Stimulated activated CD4-positive, alpha-beta T cell treated with anti-CD3 and anti-CD28 coated beads, TNF-alpha, amount 100 ng/mL, for 1 hour (primary cell): ENCODE measurements at places on chromosomes 3 and 15.

GRCh38 chr15:83018436-83018835, 7.0 kb upstream of the C15orf40 start:
- DNase-seq = no peak

- DNase-seq = no peak
Observed at GRCh38 chr15:62296756-62297507, 131.8 kb upstream of the C2CD4B start.

DNA sequence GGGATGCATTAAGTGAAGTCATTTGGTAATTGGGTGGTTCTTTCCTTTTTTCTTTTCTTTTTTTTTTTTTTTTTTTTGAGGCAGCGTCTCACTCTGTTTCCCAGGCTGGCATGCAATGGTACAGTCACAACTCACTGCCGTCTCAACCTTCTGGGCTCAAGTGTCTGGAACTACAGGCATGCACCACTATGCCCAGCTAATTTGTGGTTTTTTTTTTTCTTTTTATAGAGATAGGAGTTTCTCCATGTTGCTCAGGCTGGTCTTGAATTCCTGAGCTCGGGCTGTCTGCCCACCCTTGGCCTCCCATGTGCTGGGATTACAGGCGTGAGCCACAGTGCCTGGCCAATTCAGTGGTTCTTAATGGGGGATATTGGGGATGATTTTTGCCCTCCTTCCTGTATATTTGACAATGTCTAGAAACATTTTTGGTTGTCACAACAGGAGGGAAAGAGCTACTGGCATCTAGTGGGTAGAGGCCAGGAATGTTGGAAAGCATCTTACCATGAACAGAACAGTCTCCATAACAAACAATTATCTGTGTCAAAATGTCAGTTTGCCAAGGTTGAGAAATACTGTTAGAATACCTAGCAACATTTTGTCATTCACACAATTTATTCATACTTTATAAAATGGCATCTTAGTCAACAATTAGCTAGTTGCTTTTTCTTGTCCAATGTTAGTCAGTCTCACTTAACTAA, 79.4 kb upstream of the CNTN3 start:
- DNase-seq = no peak

DNA sequence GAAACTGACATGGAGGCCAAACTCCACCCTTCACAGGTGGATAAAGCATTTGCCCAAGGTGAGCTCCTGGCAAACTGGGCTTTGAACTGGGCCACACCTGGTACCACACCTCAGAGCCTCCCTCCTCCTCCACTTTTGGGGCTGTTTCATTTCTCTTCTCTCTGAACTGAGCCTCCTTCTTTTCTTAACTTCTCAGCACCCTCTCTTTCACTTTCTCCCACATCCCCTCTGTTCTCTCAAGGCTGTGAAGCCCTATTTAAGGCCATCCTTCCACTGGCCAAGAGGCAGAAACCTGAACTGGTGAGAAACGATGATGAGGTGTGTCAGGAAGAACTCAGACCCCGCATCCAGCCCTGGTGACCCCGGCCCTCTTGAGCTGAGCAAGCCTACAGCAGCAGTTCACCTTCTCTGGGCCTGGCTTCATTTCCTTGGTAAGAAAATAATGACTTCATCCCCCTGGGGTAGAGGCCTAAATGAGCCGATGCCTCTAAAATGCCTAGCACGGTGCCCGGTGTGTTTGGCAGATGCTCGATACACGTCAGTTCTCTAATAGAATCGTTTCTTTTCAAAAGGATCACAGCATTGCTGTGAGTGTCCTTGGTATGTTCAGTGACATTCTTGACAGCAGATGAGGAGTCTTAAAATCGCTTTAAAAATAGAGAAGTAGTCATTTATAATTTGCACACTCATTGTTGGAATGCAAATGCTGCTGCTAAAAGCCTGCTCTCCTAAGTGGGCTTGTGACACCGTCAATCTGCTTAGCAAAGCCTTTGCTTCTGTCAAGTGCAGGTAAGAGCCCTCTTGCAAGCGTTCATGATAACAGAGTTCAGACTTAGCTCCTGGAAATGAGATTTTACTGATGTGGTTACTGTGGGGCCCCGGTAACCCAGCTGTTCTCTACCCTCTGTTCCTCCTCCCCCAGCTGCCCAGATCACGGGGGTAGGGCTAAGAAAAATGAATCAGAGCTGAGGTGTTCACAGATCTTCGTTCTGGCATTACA, 97.7 kb upstream of the ATP2B2 start:
- peak; percentile 30 for DNase-seq
